Stimulated activated CD4-positive, alpha-beta T cell treated with anti-CD3 and anti-CD28 coated beads, Interleukin-12 subunit alpha, Interleukin-12 subunit beta, amount 100 ng/mL, for 48 hours (primary cell): ENCODE measurements at places on chromosomes 12 and 14.
A peak's percentile ranks its signal among the peaks of the same experiment; 100 is the strongest.

DNA sequence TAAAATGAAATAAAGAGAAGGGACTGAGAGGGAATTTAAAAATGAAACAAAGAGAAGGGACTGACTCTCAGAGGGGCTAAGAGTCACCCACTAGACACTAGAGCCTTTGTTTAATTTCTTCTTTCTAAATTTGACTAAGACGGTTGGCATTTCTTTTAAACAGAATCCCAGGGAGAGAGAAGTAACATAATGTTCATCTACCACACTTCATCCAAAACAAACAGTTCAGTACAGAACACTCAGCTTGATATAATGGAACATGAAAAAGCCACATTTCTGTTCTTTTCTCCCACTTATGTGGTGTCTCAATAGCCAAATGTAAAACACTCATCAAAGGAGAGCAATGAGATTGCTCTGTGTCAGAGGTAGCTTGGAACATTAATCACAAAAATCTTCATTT is 10.1 kb upstream of the NT5DC3 start:
- no peak for DNase-seq

GRCh38 chr12:132268674-132269073 is 60.7 kb downstream of the GALNT9 start:
- DNase-seq = no peak

DNA sequence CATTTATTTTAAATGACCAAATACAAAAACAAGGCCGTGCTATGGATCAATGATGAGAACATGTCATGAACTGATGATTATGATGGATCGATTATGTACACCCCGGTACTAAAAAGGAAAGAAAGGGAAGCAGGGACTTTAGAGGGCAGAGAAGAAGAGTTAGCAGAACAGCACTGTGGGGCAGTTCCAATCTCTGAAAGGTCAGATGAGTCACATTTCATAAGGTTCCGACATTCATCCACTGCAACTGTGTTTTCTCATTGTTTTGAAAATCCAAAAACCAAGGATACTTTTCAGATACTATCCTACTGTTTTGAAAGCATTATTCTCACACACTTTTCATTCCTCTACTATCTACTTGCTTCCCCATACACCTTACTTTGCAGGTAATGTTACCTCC is 169.3 kb downstream of the STXBP6 start:
- no peak for DNase-seq

- DNase-seq = no peak
Observed at GRCh38 chr14:81986005-81986404, 452.4 kb upstream of the SEL1L start.

DNA sequence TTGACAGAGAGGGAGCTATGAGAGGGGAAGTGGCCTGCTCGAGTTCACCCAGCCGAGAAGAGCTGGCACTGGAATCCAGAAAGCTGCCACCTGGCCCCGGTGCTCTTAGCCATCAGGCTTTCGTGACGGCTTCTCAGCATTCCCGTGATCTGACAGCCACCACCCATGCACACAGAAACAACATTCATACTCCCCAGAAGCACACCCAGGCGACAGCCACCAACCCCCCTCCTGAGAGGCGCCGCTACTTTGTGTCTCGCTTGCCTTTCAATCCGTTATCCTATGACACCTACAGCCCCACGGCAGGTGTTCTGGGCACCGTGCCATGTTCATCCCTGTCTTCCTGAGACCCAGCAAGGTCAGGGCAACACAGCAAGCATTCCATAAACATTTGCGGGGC is 31.4 kb downstream of the PSMC1 start:
- DNase-seq = no peak

DNA sequence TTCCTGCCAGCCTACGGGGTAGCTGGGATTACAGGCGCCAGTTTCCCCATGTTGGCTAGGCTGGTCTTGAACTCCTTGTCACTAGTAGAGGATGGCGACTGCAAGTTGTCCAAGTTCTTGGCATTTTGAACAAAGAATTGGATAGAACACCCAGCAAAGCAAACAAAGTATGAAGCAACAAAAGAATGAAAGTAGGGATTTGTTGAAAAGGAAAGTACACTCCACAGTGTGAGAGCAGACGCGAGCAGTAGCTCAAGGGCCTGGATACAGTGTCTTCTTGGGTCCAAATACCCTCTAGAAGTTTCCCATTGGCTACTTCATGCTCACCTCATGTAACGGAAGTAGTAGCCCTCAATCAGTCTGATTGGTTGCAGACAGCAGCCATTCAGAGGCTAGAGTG is 152.2 kb downstream of the CCER1 start:
- no peak for DNase-seq

DNA sequence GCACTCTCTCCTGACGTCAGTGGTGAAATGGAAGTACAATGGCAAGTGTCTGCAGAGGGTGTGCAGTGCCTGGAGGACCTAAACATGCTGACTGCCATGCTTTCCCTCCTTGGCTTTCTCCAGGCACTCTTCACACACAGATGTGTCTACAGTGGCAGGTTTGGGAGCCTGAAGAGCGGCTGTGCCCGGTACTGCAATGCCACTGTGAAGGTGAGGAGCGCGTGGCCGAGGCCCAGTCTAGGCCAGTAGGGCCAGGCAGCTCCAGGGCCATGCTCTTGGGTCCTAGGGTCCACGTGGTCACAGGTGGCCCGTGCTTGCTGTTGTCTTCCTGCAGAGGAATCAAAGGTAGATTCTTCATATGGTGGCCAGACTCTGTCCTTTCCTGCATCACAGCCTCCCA is 81.4 kb downstream of the STAB2 start:
- DNase-seq = no peak

DNA sequence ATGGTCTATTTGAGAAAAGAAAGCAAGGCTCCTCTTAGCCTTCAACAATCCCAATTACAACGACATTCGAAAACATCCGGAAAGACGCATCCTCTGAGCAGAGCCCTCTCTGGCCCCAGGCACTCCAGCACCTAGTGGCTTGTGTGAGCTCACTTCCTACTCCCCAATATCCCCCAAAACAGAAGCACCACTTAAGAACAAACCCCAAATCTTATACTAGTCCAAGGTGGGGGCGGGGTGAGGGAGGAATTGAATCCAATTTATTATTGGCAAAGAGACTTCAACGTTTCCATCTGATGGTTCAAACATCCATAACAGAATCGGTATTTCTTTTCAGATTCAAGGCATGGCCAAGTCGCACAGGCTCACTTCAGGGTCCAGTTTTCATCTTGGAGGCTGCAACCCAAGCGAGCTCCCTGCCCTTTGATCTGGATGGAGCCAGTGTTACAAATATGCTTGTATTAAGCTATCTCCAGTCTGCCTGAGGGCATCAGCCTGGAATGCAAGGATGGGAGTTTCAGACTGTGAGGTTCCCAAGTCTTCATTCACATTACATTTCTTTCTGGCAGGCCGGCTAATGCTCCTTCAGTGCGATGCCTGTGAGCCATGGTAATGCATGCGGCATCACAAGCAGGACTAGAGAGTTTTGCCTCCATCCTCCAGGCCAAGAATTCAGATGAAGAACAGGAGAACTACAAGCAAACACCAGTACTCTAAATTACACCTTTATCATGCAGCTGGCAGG is 132.5 kb upstream of the FOXN3 start:
- no peak for DNase-seq

GRCh38 chr12:42201063-42201462 is 37.0 kb downstream of the YAF2 start:
- DNase-seq = no peak

GRCh38 chr14:58151133-58152013 is 640 bp downstream of the ARMH4 start:
- DNase-seq = no peak

- DNase-seq = no peak
Observed at GRCh38 chr12:19771858-19772257, 332.6 kb downstream of the AEBP2 start.

GRCh38 chr12:63151623-63152320 is 771 bp upstream of the AVPR1A start:
- peak; percentile 20 for DNase-seq

DNA sequence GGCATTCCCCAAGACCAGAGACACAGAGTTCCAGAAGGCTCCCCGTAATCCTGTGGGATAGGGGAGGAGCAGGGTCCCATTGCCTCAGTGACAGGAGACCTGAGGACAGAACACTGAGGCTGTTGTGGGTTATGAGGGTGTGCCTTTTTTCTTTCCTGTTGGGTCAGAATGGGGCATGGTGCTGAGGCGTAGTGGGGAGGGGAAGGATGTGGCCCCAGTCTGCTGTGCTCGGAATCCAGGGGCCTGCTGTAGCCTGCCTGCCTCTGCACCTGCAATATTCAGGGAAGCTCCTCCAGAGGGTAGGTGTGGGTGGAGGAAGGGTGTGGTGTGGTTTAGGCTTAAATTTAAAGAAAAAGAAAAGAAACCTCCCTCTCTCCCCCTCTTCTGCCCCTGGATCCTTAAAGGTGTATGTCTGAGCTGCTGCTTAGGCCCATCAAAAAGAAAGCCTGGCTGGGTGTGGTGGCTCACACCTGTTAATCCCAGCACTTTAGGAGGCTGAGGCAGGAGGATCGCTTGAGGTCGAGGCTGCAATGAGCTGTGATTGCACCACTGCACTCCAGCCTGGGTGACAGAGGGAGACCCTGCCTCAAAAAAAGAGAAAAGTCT is 18.7 kb downstream of the PLEKHG3 start:
- DNase-seq = no peak

- DNase-seq = no peak
Observed at GRCh38 chr12:53118751-53119300, 15.5 kb downstream of the SOAT2 start.

- DNase-seq = no peak
Observed at GRCh38 chr12:64825143-64826021, 935 bp downstream of the TBC1D30 start.

GRCh38 chr12:71250166-71250565 is 92.4 kb upstream of the TSPAN8 start:
- no peak for DNase-seq

- DNase-seq = no peak
Observed at GRCh38 chr12:131927110-131928079, 1.7 kb upstream of the PUS1 start.

- no peak for DNase-seq
Observed at GRCh38 chr12:57626921-57627445, 6.0 kb downstream of the B4GALNT1 start.

- DNase-seq = no peak
Observed at GRCh38 chr14:97382616-97383226, 585.5 kb downstream of the VRK1 start.

- no peak for DNase-seq
Observed at GRCh38 chr12:130557201-130557600, 158.9 kb downstream of the RIMBP2 start.

GRCh38 chr12:12331896-12332295 is 18.1 kb downstream of the MANSC1 start:
- no peak for DNase-seq

DNA sequence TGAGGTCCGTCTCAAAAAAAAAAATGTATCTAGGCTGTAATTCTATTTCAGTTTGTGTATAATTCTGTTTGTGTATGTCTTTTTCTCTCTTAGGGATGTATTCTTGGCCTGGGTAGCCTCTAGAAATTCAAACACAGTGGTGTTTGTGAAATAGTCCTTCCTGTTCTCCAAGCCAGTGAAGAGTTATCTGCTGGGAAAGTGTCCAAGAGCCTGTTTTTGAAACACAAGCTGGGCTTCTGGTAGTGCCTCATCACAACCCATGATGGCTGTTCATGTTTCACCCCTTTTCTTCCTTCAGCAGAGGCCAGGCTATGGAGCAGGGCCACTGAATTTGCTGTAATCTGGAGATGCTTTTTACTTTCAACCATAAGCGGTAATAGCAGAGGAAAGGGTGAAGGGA is 14.7 kb downstream of the METTL3 start:
- no peak for DNase-seq

DNA sequence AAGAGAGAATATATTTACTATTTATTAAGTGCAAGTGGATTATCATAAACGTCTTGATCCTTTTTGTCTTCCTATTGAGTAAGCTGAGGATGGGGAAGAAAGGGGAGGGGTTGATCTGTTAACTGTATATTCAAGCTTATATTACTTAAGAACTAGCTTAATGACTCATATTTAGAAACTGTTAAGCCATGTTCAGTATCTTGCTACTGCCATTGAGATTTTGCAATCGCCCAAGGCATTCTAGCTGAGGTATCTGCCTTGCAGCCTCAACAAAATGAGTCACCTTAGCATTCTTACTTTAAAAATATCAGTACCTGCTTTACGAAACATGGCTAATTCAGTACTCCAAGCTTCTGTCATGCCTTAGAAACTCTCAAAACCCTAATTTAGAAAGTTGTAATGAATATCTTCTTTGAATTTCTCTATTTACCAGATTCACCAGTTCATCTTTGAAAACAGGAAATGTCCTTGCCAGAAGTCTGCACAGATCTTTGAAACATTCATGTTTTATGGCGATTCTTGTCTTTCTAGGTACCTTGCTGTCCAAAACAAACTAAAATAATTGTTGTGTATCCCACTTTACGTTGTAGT is 76.1 kb downstream of the ALG10B start:
- no peak for DNase-seq

- no peak for DNase-seq
Observed at GRCh38 chr12:39923364-39923763, 182.5 kb downstream of the SLC2A13 start.

- peak; percentile 44 for DNase-seq
Observed at GRCh38 chr12:55760663-55761062, 17.7 kb downstream of the GDF11 start.
